ENCODE measurements at places on chromosomes 2 and 18. TPM values are rescaled to one million over a fixed set of nuclear protein-coding genes. Genes with fewer than 3 reads are reported as not detected.
A peak's percentile ranks its signal among the peaks of the same experiment; 100 is the strongest.

DNA sequence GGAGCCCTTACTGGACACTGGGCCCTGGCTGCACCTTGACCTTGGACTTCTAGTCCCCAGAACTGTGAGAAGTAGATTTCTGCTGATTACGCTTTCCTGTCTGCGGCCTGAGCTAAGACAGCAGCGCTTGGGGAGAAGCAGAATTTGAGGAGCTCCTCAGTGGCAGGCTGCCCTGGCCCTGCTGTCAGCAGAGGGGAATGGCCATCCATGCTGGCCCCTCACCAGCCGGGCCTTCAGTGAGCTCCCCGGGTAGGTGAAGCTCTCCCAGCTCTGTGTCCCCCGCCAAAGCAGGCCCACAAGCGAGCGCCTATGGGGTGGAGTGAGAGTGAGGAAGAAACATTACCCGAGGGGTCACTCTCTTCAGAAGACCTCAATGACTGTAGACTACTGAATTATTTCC, 51.6 kb downstream of the RRM2 start:
- H3K36me3 ChIP-seq: no peaks in the 10 kb centered on the region
- H3K4me1 ChIP-seq: no peaks in the 10 kb centered on the region
- no peak overlapping the region for H3K4me3 ChIP-seq
- no peaks in the 10 kb centered on the region for H3K27me3 ChIP-seq
- no peak for DNase-seq

DNA sequence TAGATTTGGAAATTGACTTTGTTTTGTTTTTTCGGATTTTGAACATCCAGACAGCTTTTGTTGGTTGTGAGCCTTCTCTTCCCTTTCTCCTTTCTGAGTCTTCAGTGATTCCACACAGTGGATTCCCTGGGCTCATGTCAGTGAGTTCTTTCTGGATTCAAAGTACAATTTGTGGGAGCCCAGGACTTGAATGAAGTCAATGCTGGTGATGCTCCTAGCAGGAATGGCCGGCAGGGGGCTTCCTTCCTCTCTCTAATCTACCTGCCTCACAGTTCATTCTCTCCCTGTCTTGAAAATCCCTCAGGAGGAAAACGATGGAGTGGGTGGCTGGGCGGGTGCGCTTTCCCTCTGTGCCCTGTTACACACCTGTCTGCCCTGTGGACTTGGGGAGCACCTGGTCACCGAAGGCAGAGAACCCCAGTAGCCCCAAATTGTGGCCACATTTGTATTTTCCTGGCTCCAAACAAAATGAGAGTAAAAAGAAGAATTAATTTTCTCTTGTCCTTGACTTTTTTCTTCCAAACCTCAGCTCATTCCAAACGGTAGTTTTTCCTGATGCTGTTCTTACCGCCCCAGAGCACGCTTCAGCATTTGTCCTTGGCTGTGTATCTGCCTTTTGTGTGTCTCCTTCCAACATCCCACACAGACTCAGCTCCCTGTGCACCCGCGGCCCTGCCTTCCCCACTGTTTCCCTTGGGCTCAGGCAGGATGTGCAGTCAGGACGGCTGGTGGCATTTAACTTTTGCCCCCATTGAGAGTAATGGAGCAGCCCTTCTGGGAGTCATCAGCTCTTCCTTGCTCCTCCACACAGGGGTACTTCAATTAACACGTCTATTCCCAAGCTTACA, 86.6 kb downstream of the MARCO start:
- H3K27ac ChIP-seq: no peak overlapping the region
- DNase-seq: no peak
- H3K4me3 ChIP-seq: no peak overlapping the region
- H3K4me1 ChIP-seq: no peaks in the 10 kb centered on the region
- H3K36me3 ChIP-seq: no peaks in the 10 kb centered on the region

DNA sequence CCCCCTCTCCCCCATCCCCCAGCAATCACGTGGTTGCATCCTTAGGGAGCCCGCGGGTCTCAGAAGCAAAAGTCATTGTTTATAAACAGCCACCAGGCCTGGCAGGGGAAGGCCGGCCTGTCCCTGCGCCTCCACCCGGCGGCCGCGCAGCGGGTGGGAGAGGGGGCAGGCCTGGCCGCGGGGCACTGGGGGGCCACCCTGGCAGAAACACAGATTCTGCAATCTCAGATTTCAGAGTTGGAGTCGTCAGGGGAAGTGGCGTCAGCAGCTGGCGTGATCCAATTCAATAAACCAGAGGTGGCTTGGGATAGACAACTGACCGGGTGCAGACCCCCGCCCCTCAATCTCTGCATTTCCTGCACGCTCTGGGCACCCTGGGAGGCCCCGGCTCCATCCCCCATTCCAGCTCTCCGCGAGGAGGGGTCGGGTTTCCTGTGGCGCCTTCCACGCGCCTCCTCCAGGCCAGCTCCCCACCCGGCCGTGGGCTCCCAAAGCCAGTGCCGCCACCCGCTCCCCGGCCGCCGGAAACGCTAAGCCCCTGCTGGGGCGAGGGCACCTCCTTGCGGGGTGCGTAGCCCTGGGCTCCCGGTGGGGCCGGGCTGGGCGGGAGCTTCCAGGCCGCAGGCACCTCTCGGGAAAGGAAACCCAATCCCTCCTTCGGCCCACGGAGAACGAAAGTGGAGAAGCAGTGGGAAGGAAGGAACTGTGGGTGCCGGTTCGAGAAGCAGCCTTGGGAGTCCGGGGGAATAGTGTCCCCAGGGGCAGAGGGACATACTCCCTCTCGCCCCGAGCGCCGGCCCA, 1.1 kb downstream of the BIN1 start:
- peaks cover 25% of the 10 kb centered on the region for H3K4me1 ChIP-seq
- H3K4me3 ChIP-seq: peak overlapping the region; percentile 84
- no peak for DNase-seq
- no peaks in the 10 kb centered on the region for H3K36me3 ChIP-seq
- H3K27ac ChIP-seq: no peak overlapping the region

DNA sequence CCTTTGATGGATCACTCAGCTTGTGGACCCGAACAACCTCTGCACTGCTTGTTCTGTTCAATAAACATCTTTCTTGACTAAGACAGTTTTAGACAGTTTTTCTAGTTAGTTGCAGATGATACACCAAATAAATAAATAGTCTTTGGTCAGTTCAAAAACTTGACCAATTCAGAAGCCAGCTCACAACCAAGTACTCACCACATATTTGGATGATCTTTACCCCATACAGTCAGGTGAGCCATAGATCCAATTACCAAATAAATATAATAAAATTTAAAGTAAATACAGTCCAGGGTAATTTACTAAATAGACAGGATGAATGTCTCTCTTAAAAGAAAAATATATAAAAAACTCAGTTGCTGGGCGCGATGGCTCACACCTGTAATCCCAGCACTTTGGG, 18.2 kb downstream of the SCN3A start:
- H3K36me3 ChIP-seq: no peaks in the 10 kb centered on the region
- H3K27me3 ChIP-seq: no peaks in the 10 kb centered on the region
- no peak for DNase-seq
- no peak overlapping the region for H3K4me3 ChIP-seq

SRD5A2 gene
- not detected for total RNA-seq

DNA sequence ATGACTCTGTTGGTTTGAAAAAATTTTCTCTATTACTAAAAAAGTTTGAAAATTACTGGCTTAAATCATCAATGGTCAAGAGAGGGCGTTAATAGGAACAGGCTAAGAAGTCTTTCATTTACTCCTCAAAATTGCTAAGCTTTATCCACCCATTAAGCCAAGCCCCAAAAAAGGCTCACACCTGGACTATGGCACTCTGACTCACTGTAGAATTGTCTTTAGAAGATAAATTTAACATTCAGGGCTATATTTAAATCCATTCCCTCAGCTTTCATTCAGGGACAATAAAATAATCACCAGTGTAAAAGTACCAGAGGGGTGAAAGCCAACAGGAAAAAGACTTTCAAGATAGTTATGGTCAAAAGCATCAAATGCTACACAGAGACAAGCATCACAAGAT, 80.0 kb downstream of the SESTD1 start:
- no peaks in the 10 kb centered on the region for H3K36me3 ChIP-seq
- no peak overlapping the region for H3K27ac ChIP-seq
- H3K4me1 ChIP-seq: no peaks in the 10 kb centered on the region
- no peak overlapping the region for H3K4me3 ChIP-seq

- peaks cover 10% of the 10 kb centered on the region for H3K36me3 ChIP-seq
- peak overlapping the region; percentile 63 for H3K4me3 ChIP-seq
These were observed 704 bp upstream of the ODC1 start for GRCh38 chr2:10448576-10449485.

FBLN7 gene
- total RNA-seq: 27.0 TPM

DAW1 gene
- total RNA-seq: not detected

DNA sequence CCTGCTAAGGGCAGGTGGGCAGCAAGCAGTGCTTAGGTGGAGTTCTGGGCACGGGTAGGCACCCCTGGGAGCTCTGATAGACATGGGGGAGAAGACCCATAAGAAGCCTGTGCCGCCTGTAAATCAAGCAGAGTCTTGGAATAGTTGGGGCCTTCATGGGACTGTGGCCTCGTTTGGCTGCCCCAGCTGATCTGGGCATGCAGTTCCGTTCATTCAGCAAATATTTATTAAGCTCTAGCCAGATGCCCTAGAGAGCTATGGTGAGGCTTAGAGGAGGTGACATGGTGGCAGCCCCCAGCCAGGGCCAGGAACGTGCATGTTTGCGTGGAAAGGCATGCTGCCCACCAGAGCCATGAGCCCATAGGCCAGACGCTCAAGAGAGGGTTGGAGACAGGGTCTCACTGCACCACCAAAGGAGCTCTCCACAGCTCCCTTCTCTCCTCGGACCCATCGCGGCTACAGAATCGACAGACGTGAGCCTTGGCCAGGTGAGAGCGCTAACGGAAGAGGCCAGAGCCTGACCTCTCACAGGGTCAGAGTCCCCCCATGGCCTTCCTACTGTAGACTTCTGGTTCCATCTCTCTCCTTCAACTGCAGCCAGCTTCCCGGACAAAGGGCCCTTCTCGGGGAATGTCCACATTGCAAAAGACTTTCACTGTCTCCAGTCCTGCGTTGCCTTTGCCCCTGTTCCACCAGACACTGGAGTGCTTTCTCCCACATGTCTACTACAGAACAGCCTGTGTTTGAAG, 135.7 kb downstream of the INHBB start:
- H3K27ac ChIP-seq: no peak overlapping the region
- no peak overlapping the region for H3K4me3 ChIP-seq
- no peak for DNase-seq
- no peaks in the 10 kb centered on the region for H3K4me1 ChIP-seq
- no peaks in the 10 kb centered on the region for H3K36me3 ChIP-seq

PDE11A gene
- total RNA-seq: not detected

SULT1C2 gene
- not detected for total RNA-seq

ANKRD39 gene
- total RNA-seq: 18.3 TPM

DNA sequence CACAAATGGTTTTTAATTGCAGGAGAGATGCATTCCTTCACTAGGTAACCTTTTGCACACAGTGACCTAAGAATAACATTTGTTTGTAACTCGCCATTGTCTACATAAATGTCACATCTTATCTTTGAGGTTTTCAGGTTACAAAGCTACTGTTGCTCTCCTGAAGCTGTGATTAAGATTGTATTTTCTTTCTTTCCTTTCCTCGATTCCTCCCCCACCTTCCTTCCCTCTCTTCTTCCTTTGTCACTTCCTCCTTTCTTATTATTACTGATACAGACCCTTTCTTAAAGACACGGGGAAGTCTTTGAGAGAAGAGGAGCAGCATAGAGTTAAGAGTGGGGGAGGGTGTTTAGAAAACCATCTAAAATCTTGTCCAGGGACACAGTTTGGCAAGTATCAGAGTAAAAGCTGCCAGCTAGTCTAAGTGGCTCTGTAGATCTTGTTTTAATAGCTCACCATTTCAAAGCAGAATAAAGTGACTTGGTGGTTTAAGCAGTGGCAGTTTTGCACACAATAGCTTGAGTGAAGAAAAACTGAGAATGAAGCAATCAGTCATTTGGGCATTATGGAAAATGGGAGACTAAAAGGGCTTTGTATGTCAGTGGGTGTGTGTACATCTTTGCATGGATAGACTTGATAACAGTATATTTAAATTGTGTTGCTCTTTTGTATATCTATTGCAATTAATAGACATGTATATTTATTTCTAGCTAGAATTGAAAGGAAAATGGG, 10.9 kb downstream of the CERS6 start:
- DNase-seq: no peak
- H3K36me3 ChIP-seq: no peaks in the 10 kb centered on the region
- H3K27me3 ChIP-seq: no peaks in the 10 kb centered on the region
- H3K27ac ChIP-seq: no peak overlapping the region
- H3K4me1 ChIP-seq: peaks cover 17% of the 10 kb centered on the region
- H3K4me3 ChIP-seq: no peak overlapping the region

- H3K27ac ChIP-seq: no peak overlapping the region
- no peaks in the 10 kb centered on the region for H3K4me1 ChIP-seq
- H3K36me3 ChIP-seq: no peaks in the 10 kb centered on the region
- no peak for DNase-seq
These were observed 214.8 kb upstream of the GCFC2 start for GRCh38 chr2:75925331-75926024.

KLHL30 gene
- total RNA-seq: not detected

MC5R gene
- not detected for total RNA-seq

DNA sequence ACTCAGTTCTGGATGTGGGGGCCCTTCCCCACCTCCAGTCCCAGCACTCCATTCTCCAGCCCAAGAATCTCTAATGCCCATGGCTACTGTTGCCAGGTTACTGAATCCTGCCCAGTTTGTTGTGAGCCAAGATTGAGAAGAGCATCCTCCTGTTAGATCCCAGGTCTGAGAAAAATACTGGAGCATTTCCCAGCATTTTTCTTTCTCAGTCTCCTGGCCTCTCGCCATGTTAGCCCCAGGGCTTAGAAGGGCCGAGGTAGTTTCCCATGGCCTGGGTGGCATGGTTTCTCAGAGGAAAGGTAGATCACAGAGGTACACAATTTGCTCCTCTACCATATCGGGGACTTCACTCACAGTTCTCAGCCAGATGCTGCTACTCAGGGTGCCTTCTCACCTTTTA, 135.7 kb downstream of the OTX1 start:
- H3K4me3 ChIP-seq: no peak overlapping the region
- no peak overlapping the region for H3K27ac ChIP-seq
- H3K4me1 ChIP-seq: no peaks in the 10 kb centered on the region
- no peak for DNase-seq
- H3K27me3 ChIP-seq: no peaks in the 10 kb centered on the region

DNA sequence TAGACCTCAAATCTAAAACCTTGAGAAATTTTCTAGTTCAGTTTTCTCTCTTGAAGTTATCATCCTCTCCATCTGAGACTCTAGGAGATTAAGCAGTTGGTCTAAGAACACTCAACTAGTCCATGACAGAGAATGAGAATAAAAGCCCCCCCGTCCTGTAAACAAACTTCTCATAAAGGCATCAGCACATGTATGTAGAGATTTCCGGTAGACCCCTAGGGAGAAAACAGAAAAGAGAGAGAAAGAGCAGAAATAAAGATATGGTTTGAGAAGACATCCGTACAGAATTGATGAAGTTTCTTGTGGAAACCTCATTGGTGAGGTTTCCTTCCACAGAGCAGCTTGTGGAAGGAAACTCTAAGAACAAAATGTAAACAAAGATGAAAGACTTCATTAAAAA, 3.2 kb upstream of the GPR155 start:
- H3K4me3 ChIP-seq: peak overlapping the region; percentile 41
- H3K27me3 ChIP-seq: no peaks in the 10 kb centered on the region
- peaks cover 48% of the 10 kb centered on the region for H3K4me1 ChIP-seq
- H3K27ac ChIP-seq: peak overlapping the region; percentile 58

EHD3 gene
- total RNA-seq: 1.4 TPM

Data from CD4-positive, alpha-beta T cell (primary cell).